NCI-H1105 treated with DMSO at 0.1 percent for 48 hours (cell line): ENCODE measurements at places on chromosomes 5 and 9.
A peak's percentile ranks its signal among the peaks of the same experiment; 100 is the strongest.

DNA sequence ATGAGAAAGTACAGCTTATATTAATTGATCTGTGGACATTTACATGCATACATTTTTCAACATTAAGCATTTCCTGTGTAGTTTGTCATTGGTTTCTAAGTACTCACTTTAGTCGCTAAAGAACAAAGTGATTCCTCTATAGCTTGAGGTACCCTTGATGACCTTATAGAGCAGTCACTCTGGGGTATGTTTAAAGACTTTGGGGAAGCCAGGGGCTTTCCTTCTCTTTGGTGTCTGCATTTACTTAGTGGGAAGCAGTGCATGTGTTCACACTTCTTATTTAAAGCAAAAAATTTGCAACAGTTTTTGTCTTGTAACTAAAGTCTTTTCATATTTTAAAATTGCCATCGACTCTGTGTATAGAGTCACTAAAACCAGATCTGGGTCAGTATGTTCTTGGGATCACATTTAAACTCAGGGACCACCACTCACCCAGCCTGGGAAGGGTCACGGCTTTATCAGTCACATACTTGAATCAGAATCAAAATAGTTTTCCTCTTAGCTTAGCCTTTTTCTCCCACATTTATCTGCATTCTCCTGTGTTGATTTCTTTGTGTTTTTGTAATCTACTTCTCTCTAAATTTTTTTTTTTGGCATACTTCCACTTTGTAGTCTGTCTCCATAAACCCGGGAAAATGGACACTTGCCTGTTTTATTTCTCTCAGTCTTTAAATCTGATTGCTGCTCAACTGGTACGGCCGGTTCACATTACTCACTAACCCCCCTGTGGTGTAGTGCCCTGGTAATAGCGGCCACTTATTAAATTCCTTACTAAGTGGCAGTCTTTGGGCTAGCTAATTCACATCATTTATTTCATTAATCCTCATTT is 143.9 kb upstream of the FBN2 start:
- no peak for DNase-seq

DNA sequence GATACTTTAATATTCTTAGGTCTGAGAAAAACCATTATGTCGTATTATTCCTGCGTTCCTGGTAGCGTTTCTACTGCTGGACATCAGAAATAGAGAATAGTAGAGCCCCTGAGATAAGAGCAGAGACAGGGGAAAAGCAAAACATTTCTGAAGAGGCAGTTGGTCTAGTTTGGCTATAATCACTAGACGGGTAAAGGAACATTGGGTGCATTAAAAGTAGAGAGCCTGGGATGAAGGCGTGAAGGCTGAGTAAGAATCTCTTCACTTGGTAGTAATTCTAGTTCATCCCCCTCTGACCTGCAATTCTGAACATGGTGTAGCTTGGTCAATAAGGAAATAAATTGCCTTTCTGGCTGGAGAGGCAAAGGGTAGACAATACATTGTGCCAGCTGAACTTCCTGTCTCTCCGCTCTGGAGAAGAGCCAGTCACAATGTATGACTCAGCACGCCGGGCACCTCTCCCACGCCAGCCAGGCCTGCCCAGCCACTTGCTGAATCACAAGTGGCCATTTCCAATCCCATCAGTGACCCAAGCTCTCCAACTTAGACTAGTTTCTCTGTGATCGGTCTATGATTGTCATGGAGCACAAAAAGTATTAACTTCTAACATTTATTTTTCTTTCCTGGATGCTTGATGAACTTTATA is 75.4 kb downstream of the STK32A start:
- DNase-seq, result peak; percentile 82

GRCh38 chr9:76654575-76654974 is 109.7 kb upstream of the PCA3 start:
- no peak for DNase-seq

GRCh38 chr5:75640826-75641225 is 29.6 kb downstream of the ANKDD1B start:
- DNase-seq, result no peak

- DNase-seq, result no peak
Observed at GRCh38 chr5:10293907-10294662, 13.6 kb downstream of the CMBL start.

DNA sequence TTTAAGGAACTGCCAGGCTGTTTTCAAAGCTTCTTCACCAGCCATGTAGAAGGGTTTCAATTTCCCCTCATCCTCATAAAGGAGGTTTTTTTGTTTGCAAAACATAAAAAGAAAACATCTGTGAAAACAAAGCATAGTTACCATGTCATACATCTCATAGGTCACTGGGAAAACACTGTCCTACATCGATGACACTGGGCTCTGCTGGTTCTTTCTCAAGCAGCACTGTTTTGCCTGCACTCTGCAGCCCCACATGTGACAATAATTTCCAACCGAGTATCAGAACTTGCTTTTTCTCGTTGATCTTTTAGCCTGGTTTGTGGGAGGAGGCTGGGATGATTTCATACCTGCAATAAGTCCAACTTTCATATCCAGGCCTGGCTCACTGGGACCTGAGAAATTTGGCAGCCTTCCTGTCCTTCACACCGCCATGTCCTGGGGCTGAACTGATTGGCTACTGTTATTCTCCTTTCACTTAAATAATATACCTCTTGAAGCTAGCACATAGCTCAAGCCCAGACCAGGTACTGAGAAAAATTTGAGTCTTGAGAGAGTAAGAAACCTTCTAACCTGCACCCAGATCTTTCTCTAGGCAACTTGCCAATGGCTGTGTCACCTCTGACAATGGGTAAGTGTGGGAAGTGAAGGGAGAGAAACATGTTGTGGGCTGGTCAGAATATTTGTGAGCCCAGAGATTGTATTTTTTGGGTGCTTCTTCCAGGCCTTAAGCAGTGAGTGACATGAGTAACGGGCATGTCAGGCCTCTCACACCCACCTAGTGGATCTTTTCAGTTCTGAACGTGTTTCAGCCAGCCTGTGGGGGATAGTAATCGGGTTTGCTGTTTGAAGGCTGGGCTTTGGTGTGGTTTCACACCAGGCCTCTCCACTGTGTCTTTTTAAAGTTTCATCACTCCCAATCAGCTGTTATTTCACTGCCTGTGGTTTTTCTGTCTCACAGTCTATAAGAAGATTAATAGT is 502.8 kb downstream of the NTRK2 start:
- no peak for DNase-seq

DNA sequence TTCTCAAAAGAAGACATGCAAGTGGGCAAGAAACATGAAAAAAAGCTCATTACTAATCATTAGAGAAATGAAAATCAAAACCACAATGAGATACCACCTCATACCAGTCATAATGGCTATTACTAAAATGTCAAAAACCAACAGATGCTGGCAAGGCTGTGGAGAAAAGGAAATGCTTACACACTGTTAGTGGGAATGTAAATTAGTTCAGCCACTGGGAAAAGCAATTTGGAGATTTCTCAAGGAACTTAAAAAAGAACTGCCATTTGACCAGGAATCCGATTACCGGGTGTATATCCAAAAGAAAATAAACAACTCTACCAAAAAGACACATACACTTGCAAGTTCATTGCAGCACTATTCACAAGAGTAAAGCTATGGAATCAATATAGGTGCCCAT is 595.4 kb upstream of the RIOK2 start:
- DNase-seq, result no peak

GRCh38 chr9:89078421-89078820 is 87.2 kb downstream of the S1PR3 start:
- DNase-seq, result no peak

DNA sequence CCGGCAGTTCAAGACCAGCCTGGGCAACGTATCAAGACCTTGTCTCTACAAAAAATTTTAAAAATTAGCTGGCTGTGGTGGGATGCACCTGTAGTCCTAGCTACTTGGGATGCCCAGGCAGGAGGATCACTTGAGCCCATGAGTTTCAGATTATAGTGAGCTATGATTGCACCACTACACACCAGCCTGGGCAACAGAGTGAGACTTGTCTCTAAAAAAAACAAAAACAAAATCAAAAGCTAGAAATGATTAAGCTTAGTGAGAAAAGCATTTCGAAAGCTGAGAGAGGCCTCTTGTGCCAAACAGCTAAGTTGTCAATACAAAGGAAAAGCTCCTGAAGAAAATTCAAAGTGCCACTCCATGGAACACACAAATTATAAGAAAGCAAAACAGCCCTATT is 4.8 kb downstream of the FAM151B start:
- no peak for DNase-seq

DNA sequence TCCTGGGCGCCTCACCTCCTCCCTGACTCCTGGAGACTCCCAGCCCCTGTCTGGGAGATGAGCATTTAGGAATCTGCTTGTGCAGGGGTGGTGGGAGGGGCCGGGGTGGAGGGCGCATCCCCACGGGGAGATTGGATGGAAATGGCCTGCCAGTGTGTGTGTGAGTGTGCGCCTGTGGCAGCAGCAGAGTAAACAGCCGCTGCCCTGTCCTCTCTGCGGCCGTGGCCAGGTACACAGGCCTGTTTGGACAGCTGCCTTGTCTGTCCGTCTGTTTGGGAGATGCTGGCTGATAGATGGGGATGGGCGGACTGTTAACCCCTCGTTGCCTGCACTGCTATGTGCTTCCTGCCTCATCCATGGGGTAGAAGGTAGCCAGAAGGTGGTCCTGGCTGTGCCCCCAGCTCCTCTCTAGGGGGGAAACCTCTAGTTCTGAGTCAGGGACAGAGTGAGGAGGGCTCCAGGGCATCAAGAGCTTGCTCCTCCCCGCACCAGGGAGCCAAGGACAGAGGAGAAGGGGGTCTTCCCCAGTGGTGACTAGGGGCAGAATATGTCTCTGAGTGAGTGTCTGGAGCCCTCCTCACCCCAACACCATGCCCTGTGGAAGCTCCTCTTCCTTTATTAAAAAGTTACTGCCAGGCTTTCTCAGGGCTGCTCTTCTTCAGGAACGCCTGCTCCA is 60.1 kb downstream of the LMX1B start:
- no peak for DNase-seq

- DNase-seq, result no peak
Observed at GRCh38 chr9:89404074-89404473, 85.8 kb downstream of the SECISBP2 start.

GRCh38 chr9:113222482-113222841 is 1.1 kb downstream of the SLC31A1 start:
- DNase-seq, result no peak

- DNase-seq, result no peak
Observed at GRCh38 chr9:92496396-92497176, 14.3 kb upstream of the ASPN start.

DNA sequence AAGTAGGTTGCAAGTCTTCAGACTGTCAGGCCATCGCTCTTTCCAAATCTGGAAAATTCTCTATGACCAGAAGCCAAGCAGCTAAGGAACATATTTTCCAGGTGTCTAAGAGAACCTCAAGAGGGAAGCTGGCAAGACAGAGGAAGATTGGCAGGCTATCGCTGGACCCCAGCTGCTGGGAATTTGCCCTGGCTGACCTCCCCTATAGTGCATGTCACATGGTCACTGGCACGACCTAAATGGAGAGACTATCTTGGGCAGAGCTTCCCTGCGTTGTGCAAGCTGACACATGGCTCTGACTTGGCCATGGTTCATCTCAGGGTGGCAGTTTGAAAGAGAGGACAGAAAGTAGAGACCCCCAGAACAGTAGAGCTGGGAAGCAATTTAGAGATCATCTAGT is 104.9 kb upstream of the ZNF618 start:
- no peak for DNase-seq

- no peak for DNase-seq
Observed at GRCh38 chr5:17732351-17732923, 98.2 kb downstream of the TAF11L14 start.

DNA sequence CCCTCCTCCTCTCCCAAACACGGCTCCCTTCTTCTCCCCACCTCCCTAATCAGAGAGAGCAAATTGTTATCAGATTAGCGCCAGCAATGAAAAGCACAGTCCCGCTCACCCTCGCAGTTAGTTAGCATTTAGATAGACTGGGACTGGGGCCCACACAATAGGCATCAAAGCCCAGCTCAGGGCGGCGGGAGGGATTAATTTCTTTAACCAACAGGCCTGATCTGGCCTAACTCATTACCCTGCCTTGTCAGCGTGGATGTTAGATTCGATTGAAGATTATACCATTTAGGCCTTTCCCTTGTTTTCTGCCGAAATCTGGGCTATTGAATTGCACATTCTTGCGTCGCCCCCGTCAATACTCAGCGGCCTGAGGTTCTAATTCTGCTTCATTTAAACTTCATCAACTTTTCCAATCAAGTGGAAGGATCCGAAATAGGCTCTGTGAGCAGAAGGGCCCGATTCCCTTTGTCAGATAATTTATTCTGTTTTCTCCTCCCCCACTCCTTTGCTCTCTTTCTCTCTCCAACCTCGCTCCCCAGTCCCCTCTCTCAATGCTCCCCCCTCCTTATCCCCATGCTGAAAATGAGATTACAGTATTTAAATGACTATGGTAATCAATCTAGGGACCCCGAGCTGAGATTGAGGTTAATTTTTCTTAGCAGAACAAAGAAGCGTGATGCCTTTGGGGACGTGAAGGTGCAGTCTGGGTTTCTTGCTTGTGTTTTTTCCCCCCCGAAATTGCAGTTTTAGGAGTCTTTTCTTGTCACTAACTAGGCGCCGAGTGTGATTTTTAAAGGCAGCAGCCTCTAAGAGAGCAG is 15.1 kb downstream of the CFAP77 start:
- DNase-seq, result no peak

DNA sequence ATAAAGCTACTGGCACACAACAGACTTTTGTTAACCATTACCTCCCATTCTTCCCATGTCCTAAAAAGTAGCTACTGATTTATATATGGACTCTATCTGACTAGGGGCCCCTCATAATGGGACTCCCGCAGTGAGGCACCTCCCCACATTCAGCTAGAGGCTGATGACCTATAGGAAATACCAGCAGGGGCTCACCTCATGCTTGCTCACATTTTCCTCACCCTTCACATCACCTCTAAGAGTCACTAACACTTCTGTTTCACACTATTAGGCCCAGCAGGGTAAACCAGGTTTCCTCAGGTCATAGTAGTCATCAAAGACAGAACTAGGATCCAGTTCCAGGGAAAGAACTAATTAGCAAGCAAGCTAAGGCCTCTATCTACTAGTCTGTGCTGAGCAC is 60.7 kb downstream of the PRELID2 start:
- no peak for DNase-seq

GRCh38 chr5:66824476-66824875 is 228.3 kb downstream of the MAST4 start:
- DNase-seq, result no peak

GRCh38 chr5:122404018-122404417 is 92.0 kb downstream of the SNCAIP start:
- no peak for DNase-seq

GRCh38 chr9:97293207-97293721 is 14.2 kb upstream of the CCDC180 start:
- DNase-seq, result peak; percentile 74

GRCh38 chr5:95861864-95862561 is 39.5 kb upstream of the GLRX start:
- no peak for DNase-seq

GRCh38 chr5:110784901-110785300 is 46.1 kb downstream of the SLC25A46 start:
- no peak for DNase-seq
